ENCODE measurements at places on chromosomes 3 and 15.

DNA sequence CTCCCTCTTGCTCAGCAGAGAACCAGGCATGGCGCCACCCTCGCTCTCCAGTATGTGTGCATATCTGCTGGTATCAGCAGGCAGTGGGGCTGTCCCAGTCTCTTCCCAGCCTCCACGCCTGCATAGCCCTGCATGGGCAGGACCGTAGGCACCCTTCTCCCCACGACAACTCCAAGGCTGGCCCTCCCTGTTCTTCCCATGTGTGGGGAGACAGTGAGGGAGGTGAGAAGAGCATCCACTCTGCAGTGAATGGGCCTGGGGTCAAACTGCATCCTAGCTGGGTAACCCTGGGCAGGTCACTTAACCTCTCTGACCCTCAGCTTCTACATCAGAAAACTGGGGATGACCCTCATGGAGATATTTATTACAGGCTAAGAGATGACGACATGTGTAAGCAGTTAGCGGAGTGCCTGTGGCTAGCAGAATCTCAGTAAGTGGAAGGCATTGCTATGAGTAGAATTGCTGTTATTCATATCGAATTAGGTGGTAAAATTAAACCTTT is 13.3 kb upstream of the SSUH2 start:
- DNase-seq = no peak

DNA sequence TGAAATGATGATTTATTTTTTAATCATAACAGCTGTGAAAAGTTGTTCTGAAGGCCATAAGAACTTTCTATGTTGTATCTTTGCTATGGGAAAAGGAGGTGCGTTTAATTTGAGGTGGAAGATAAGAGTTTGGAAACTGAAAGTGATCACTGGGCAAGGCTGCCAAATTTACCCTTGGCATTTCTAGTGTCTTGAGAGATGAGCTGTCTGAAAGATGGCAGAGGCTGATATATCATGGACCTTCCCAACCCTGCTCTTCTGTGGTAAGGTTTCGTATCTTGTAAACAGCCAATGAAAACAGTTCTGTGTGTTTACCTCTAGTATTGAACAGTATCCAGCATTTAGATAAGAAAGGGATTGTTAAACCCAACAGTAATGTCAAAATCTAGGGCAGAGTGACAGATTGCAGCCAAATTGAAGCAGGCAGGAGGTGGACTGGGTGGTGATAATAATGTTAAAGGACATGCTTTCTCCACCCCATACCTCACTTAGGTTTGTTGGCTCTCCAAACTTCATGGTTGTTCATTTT is 15.8 kb upstream of the NFKBIZ start:
- no peak for DNase-seq

GRCh38 chr15:101804941-101805340 is 1.6 kb downstream of the OR4F6 start:
- no peak for DNase-seq

DNA sequence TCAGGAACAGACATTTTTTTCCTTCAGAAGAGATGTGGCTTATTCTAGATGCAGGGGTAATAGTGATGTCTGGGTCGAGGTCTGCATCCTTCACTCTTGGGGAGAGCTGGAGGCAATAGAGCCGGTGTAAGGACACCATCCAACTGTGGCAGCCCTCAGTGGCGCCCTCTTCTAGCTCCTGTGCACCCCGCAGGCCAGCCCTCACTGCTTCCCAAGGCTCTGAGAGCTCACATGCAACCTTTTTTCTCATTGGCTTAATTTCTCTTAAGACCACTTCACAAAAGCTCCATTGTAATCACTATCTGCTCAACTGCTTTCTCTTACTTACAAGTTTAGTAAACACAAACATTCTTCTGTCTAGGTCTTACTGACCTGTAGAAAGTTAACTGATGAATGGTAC is 3.9 kb upstream of the VPS8 start:
- no peak for DNase-seq
